ENCODE measurements at places on chromosomes 3 and 15. TPM values are rescaled to one million over a fixed set of nuclear protein-coding genes. Genes with fewer than 3 reads are reported as not detected.
A peak's percentile ranks its signal among the peaks of the same experiment; 100 is the strongest.

GRCh38 chr3:115019900-115020299 is 127.2 kb downstream of the ZBTB20 start:
- no peak for DNase-seq

DNA sequence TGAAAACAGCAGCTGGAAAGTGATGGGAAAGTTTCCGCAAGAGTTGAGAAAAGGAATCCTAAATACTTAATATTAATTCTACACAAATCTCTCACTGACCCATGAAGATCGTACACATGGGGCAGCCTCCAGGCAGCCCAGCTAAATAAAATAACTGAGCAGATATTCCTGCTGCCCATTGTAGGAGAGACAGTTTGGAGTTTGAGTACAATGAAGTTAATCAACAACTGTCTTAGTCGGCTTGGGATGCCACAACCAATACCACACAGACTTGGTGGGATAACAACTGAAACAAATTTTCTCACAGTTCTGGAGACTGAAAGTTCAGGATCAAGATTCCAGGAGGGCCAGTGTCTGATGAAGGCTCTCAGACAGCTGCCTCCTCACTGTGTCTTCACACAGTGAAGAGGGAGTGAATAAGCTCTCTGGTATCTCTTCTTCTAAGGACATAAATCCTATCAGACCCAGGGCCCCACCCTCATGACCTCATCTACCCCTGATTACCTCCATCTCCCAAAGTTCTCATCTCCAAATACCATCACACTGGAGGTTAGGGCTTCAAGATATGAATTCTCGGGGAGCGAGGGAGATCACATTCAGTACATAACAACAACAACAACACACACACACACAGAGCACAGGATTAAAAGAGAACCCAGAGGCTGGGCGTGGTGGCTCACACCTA is 9.7 kb downstream of the TRPM7 start:
- DNase-seq: no peak

GRCh38 chr15:51737522-51738305 is at the start of gene LYSMD2:
TSS of gene LYSMD2 (minus strand) at chr15:51737655. CDS start at chr15:51737622, 33 bp downstream.
- no peak for DNase-seq

DNA sequence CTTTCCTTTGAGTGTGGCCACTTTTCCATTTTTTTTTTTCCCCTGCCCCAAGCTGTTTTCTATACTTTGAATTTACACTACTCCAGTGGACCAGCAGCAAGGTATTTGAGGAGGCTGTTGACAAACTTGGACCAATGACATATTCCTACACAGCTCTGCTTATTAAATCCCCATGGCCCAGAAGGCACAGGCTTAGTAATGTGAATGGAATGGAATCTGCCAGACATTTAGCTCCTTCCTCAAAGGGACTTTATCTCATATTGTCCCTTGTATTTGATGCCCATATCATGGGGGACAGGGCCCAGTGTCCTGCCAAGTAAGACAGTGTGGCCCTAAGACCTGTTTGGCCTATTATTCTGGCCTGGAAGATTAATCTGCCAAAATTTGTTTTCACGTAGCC is 107.5 kb downstream of the CHCHD6 start:
- DNase-seq: no peak

DNA sequence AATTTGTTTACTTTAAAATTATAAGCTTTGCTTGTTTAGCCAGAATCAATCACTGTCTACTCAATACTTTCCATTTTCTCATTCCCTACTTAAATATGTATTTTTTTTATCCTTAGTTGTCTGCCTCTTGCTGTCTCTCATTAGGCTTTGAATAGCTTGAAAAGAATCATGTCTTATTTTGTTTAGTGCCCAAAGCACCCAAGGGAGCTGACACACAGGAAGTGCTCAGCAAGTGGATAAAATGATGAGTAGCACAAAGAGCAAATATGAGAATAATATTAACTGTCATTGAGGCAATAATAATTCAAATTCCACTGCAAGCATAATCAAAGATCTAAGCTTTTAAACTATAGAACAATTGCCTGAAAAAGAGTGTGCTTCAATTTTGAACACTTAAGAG is 19.0 kb upstream of the IL1RAP start:
- DNase-seq: no peak

- no peak for DNase-seq
These were observed 68.3 kb upstream of the TBC1D5 start for GRCh38 chr3:17810759-17811158.

TTLL13 gene
- polyA plus RNA-seq: 0.07 TPM

MELTF gene
- polyA plus RNA-seq: 6.0 TPM

- DNase-seq: no peak
These were observed 56.9 kb upstream of the CSPG5 start for GRCh38 chr3:47635536-47635935.

CSPG5 gene
- 0.03 TPM for polyA plus RNA-seq

DNA sequence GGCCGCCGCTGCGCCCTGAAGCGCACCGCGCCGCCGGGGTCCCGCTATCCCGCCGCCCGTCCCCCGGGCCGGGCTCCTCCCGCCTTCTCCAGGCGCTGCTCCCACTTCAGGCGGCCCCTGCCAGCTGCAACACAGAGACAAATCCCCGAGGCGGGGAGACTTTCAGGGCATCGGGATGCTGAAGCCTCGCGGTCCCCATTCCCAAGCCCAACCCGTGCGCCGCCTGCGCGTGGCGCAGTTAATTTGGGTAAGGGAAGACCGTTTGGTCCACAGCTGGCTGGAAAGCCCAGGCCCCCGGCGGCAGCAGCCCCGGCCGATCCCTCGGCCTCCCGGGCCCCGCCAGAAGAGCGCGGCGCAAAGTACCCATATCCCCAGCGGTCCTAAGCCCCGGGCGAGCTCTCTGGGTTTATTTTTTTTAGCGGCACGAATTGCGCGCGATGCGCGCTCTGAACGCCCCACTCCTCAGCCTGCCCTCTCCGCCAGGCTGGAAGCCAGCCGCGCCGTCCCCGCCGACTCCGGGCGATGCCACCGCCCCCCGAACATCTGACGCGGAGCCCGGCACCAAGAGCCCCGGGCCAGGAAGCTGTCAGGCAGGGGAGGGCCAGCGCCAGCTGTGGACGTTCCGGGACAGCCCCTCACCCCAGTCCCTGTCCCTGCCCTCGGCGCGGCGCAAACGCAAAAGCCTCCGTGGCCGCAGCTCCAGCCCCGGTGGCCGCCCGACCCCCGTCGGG is 517 bp downstream of the FBN1 start:
- no peak for DNase-seq

GRCh38 chr15:65577129-65577996 is 33.6 kb downstream of the INTS14 start:
- DNase-seq: no peak

- no peak for DNase-seq
These were observed 907 bp downstream of the PLXNA1 start for GRCh38 chr3:126983653-126984390.

GRCh38 chr15:100341750-100342560 is at the start of gene ADAMTS17:
TSS of gene ADAMTS17 (minus strand) at chr15:100341975. CDS start at chr15:100341899, 76 bp downstream.
- DNase-seq: peak; percentile 73

GRCh38 chr15:62057341-62057980 is 2.8 kb downstream of the VPS13C start:
- no peak for DNase-seq

GRCh38 chr3:172839679-172840078 is 89.2 kb downstream of the ECT2 start:
- no peak for DNase-seq

GRCh38 chr3:124840331-124840730 is 46.8 kb downstream of the ITGB5 start:
- no peak for DNase-seq

GRCh38 chr3:66747261-66747660 is 246.4 kb upstream of the LRIG1 start:
- DNase-seq: no peak

- DNase-seq: no peak
These were observed 955 bp downstream of the CDCP1 start for GRCh38 chr3:45145223-45145622.

- DNase-seq: no peak
These were observed 48.4 kb downstream of the SGO1 start for GRCh38 chr3:20137647-20138046.

FGD5 gene
- not detected for polyA plus RNA-seq

GRCh38 chr3:189830401-189830800 is 199.2 kb downstream of the TP63 start:
- no peak for DNase-seq

GOLGA6B gene
- not detected for polyA plus RNA-seq

- no peak for DNase-seq
These were observed 33.4 kb upstream of the XRN1 start for GRCh38 chr3:142481196-142481595.

Measured in keratinocyte (primary cell).